ENCODE measurements at places on chromosomes 4 and X.

DNA sequence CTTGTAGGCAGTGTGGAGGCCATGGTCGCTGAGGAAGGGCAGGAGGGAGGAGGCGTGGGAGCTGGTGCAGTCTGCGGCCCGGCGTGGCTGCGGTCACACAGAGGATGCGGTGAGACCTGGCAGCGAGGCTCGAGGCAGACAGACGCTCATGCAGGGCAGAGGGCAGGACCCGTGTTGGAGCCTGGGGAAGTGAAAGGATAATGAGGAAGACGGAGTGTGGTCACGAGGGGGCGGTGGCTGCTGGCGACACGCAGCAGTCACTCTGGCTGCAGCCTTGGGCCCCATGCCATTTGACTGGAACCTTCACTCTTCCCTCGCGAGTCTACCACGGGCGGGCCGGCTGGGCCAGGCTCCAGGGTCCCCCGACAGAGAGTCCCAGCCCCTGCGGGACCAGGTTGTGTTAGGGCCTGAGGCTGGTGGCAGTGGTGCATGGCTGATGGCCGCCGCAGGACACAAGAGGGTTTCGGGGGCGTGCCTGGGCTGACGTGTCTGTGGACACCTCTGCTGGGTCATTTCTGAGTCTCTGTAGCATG is 68.8 kb upstream of the HGFAC start:
- DNase-seq: peak; percentile 96

- DNase-seq: peak; percentile 48
Observed at GRCh38 chr4:176150356-176150682, 45.1 kb downstream of the SPATA4 start.

DNA sequence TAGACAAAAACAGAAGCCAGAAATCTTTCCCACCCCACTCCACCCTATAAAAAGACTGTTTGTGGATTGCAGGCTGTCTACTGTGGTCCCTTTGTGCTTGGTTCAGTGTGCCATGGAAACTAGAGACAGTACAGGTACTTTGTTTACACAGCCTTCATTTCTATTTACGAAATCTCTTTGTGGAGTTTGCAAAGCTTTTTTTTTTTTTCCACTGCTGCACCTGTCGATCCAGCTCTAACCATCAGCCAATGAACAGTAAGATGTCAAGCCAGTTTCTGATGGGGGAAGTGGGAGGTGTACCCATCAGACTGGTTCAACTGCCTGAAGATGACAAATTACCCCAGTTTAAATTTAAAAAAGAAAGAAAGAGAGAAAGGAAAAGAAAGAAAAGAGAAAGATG is 20.2 kb upstream of the LRBA start:
- DNase-seq: no peak

DNA sequence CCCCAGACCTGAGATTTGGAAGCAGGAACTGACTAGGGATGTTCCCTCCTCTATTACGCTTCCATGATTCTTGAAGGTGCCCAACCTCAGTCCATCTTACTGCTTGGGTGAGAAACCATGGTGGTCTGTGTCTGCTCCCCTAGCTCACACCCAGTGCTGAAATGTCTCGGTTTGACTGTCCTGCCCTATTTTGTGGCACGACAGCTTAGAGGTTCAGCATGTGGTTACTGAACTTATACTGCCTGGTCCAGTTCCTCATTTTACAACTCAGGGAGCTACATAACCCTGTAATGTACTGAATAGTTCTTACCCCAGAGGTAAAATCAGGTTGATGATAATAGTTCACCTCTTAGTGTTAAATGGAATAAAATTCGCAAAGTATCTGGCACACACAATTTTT is 203.1 kb downstream of the RBM46 start:
- DNase-seq: no peak

GRCh38 chrX:2423282-2423681 is 77.5 kb downstream of the DHRSX start:
- DNase-seq: no peak

- DNase-seq: no peak
Observed at GRCh38 chr4:113209652-113210320, 160.3 kb downstream of the ANK2 start.

GRCh38 chrX:133747196-133747595 is 238.2 kb downstream of the GPC3 start:
- DNase-seq: no peak

- no peak for DNase-seq
Observed at GRCh38 chr4:106338671-106339070, 22.3 kb downstream of the AIMP1 start.

GRCh38 chrX:87636533-87636932 is 118.9 kb downstream of the KLHL4 start:
- DNase-seq: no peak

DNA sequence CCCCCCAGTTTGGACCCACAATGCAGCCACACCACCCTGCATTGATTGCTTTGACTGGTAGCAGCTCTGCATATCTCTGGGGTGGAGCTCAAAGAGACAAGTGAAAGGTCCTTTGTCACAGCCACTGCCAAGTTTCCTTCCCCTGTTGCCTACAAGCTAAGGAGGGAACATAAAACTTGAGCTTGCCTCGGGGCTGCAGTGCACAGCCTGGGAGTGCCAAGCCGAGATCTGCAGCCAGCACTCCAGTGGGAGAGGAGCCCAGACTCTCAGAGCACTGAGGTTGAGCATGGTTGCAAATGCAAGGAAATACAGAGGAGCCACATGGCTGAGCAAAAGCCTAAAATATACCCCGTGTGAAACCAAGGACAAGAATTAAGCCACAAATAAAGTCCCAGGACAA is 142.2 kb downstream of the DKK2 start:
- no peak for DNase-seq

DNA sequence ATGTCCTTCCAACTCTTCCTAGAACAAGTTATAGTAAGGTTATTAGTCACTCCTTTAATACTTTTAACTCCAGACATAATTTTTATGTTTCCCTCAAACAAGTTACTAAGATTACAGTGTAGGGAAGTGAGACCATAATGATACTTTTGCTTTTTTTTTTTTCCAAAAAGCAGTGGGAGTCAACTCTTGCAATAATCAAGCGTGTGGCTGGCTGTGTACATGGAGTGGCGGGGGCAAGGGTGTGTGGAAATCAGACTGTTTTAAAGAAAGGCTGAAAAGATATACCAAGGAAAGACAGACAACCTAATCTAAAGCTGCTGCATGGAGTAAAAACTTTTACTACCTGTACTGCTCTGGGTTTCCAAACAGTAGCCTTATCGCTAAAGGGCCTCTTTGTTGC is 4.1 kb downstream of the NOA1 start:
- no peak for DNase-seq

DNA sequence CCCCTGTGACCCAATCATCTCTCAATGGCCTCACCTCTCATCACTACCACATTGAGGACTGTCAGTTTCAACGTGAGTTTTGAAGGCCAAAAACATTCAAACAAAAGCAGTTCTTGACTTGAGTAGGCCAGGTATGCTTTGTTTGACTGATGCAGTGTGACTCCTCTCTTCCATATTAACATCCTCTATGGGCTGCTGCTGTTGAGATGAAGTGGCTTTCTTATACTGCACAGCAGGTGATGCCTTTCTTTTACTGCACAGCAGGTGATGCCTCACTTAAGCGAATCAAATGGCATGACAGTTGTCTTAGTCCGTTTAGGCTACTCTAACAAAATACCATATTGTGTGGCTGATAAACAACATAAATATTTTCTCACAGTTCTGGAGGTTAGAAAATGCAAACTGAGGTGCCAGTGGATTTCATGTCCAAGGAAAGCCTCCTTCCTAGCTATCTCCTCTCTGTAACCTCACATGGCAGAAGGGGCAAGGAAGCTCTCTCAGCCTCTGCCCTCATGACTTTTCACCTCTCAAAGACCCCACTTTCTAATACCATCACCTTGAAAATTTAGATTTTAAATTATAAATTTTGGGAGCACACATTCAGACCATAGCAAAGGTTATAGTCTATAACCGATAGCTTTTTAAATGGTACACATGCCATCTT is 2267.9 kb upstream of the AGA start:
- no peak for DNase-seq

DNA sequence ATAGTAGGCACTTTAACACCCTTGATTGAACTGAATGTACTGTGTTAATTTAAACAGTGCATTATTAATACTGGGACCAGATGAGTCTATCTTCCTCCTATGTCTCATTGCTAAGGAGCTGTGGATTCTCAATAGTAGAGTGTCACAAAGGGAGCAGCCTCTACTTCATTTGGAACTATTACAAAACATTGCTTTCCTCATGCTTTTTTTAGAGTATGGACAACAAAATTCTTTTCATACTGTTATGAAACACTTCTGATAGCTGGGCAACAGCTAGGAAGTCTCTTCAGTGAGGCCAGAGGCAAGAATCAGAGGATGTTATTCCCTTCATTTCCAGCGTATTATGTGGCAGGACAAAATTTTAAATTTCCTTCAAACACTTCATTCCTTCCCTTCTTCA is 160.8 kb downstream of the FBXO8 start:
- no peak for DNase-seq

DNA sequence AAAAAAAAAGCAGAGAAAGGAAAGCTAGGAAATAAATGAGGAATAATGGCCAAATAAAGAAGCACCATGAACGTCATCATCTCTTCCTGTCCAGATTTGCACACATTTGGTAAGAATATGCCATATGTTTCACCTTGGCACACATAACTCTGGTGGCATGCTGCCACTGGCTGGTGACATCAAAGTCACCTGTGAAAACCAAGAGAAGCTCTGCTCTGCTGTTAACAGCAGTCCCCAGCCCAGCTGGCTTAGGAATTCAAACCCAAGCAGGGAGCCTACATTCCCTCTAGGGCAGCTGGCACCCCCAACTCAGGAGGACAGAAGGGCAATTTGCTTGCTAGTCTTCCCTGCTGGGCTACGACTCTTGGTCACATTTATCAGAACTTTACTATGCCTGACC is 77.6 kb downstream of the RASL11B start:
- DNase-seq: no peak

DNA sequence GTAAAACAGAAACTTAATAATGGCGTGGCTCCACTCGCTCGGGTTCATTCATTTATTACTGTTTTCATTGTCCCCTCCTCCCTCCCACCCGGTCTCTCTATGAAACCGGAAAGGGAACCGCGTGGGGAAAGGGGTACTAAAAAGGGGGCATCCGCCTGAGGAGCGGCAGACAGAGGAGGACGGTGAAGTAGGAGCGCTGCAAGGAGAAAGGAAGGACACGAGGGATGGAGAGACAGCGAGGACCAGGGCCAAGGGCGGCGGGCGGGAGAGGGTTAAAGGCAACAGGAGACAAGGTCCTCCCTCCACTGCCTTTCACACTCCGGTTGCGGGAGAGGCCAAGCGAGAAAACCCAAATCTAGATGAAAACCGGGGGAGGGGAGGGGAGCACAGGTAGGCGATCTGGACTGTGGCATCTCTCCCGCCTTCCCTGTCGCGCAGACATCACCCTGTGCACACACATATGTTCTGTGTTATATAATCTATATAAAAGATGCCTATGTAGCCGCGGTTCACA is 829 bp downstream of the ELOVL6 start:
- peak; percentile 73 for DNase-seq

DNA sequence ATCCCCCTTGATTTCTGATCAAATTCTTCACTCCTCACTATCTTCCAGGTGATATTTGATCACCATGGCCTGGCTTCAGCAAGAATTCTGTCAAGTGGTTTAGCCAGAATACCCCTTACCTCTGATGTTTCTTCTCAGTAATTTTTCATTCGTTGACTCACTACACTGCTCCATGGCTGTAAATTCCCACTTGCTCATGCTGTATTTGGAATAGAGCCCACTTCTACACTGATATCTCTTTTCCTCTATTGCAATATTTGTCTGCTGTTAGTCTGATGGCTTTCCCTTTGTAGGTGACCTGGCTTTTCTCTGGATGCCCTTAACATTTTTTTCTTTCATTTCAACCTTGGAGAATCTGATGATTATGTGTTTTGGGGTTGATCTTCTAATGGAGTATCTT is 73.9 kb upstream of the DIPK2B start:
- no peak for DNase-seq

DNA sequence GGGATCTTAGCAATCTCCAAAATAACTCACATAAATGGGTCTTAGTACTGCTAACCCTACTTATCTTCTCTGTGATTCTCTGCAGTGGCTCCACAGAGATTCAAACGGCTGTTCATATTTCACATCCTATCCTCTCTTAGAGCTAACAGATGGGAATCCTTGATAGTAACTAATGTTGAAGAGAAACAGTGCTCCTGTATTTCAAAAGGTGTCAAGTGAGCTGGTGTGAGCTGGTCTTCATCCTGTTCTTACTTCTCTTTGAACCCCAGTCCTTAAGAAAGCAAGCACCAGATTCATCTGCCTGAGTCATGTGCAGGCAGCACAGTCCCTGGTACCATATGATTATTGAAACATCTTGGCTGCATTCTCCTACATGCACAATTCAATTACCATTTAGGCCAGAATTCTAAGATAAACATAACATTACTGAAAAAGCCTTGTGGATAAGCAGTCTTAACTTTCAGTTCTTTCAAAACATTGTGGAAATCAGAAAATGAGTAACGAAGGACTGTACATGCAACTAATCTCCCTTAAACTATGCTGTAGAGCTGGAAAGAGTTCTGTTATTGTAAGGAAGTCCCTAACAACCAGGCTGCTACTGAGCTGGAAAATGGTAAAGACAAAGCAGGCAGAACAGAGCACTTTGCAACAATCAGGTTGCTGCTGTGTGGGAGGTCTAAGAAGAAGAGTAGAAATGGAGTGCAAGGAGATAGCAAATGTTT is 153.1 kb downstream of the NPNT start:
- no peak for DNase-seq

GRCh38 chr4:117164338-117164737 is 79.0 kb upstream of the TRAM1L1 start:
- DNase-seq: peak; percentile 31

GRCh38 chr4:180280076-180280475 is 1963.1 kb upstream of the TENM3 start:
- DNase-seq: no peak

DNA sequence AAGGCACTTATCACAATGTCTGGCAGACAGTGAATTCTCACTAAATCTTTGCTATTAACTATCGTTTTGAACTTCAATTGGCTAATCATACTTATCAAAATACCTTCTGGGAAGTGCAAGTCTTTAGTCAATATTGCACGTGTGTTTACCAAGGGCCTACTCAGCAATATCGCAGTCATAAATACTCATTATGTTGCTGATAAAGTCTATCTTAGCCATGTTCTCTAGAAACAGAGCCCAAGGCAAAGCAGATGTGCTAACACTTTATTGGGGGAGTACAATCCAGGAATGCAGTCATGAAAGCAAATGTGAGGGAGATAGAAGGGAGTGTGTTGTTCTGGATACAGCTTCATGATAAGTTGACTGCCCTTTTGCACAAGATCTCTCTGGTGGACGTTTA is 90.5 kb downstream of the FBXO8 start:
- no peak for DNase-seq

- no peak for DNase-seq
Observed at GRCh38 chrX:108267557-108267956, 170.7 kb downstream of the COL4A6 start.

- DNase-seq: no peak
Observed at GRCh38 chrX:55006827-55007621, 6.9 kb downstream of the APEX2 start.

GRCh38 chrX:153766098-153766817 is 2.2 kb downstream of the PLXNB3 start:
- peak; percentile 82 for DNase-seq

- DNase-seq: no peak
Observed at GRCh38 chr4:124736526-124736925, 24.0 kb upstream of the ANKRD50 start.
